ENCODE measurements at places on chromosomes 2 and 18. TPM values are rescaled to one million over a fixed set of nuclear protein-coding genes. Genes with fewer than 3 reads are reported as not detected.

ZBTB14 gene
- total RNA-seq = 20.2 TPM

SERPINB10 gene
- not detected for total RNA-seq

CERKL gene
- total RNA-seq = not detected

EGR4 gene
- total RNA-seq = 0.48 TPM

Data from activated CD8-positive, alpha-beta memory T cell treated with anti-CD3 and anti-CD28 coated beads for 36 hours (primary cell).